Stimulated activated CD4-positive, alpha-beta T cell treated with anti-CD3 and anti-CD28 coated beads, Interleukin-1b, Interleukin-23, amount 100 ng/mL, for 24 hours (primary cell): ENCODE measurements at places on chromosomes 5 and 9.

DNA sequence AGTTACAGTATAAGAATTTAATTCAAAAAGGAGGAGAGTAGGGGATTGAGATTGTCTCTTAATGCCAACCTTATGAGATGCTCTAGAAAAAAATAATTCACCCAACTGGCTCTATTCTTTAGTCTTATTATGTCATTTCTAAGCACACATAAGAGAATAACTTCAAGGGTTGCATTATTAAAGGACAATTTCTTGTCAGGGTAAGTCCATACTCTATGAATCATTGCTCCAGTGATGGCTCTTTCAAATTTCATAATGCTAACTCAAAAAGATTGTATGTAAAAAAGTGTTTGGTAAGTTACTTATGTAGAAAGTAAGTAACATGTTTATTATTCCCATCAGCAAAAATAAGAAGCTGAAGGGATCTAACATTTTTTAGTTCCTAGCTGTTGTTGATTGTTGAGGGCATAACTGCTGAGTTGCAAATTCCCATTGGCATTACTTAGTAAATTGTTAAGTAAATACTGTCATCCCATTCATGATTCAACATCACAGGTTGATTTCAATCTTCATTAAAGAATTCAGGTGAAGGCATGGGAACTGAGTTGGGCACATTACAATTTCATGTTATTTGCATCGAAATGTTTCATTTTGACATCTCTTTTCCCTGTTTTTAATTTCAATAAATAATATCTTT lies 28.6 kb downstream of the ALDH1A1 start:
- DNase-seq, result no peak

DNA sequence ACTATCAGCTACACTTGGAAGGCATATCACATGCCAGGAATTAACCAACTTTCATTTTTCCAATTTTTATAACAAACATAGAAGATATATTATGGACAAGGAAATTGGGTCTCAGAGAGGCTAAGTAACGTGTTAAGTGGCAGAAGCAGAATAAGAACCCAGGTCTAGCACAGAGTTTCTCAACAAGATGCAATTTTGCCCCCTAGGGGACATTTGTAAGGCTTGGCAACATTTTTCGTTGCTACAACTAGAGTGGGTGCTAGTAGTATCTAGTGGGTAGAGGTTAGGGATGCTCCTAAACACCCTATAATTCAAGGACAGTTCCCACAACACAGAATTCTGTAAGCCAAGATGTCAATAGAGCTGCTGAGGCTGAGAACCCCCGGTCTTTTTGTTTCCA lies 180.6 kb downstream of the SNCAIP start:
- DNase-seq, result no peak

GRCh38 chr5:164728733-164729132 lies 1223.3 kb downstream of the MAT2B start:
- DNase-seq, result no peak

GRCh38 chr5:139670369-139671095 lies 22.4 kb downstream of the CXXC5 start:
- no peak for DNase-seq

- DNase-seq, result no peak
Observed at GRCh38 chr9:114677418-114677817, 4.6 kb downstream of the TEX48 start.

DNA sequence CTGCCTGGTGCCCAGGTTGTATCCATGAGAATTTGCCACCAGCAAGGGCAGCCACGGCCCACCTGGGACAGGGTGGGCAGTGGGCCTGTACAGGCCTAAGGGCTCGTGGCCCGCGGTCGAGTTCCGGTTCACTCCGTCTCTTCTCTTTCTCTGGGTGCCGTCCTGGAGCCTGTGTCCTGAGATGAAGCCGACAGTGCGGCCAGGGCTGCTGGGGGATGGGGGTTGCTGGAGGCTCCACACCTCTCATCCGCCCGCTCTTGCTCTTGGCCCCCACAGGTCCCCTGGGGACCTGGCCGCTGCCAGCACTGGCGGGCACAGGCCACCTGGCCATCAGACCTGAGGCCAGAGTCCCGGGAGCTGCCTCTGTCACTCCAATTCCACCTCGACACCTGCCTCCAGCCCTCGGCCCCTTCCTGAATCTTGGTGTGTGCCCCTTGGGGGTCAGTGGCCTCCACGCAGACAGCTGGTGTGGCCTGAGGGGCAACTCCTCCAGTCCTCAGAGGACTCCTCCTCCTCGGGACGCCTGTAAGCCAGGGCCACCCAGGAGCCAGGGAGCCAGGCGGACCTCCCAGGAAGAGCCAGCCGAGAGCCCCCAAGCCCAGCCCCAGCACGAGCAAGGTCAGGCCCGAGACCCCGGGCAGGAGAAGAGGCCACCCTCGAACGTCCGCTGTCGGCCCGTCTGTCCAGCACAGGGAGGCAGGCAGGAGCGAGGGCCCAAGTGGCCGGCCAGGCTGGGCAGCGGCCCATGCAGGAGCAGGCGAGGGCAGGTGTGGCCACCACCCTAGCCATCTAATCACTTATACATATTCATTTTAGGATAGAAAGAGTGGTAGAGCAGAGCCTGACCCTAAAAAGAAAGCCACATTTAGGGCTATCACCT lies 5.2 kb downstream of the LRRC26 start:
- DNase-seq, result no peak

DNA sequence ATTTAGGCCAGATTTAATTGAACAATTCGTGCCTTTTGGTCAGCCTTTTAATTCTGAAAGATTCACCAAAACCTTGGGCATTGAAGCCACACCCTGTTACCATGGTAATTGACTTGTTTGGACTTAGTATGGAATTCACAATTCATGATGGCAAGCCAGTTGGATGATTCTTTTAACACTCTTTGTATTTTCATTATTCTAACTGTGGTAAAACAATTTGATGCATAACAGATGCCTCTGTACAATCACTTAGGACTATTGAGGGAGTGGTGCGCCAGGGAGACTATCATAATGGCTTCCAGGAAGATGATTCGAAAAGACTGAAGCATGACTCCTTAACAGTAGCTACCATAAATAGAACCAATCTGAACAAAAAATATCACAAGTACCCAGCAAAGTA lies 381.1 kb upstream of the ADAMTS16 start:
- no peak for DNase-seq

- DNase-seq, result no peak
Observed at GRCh38 chr5:140182803-140183367, 7.9 kb downstream of the CYSTM1 start.

DNA sequence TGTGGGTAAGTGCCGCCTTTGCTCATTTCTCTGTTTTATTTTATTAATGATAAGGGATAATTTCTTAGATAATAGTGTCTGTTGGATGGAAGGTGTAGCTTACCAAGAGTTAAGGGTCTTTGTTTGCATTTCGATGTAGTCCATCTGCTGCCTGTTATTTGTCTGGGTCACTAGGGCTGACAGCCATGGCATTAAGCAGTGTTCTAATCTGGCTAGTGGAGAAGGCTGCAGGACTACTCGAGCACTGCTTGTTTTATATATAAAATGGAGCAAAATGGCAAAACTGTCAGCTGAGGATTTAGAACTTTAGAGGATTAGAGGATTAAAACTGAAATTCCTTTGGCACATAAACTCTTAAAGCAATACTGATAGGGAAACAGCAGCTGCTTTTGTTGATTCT lies 67.5 kb downstream of the C7 start:
- DNase-seq, result no peak

DNA sequence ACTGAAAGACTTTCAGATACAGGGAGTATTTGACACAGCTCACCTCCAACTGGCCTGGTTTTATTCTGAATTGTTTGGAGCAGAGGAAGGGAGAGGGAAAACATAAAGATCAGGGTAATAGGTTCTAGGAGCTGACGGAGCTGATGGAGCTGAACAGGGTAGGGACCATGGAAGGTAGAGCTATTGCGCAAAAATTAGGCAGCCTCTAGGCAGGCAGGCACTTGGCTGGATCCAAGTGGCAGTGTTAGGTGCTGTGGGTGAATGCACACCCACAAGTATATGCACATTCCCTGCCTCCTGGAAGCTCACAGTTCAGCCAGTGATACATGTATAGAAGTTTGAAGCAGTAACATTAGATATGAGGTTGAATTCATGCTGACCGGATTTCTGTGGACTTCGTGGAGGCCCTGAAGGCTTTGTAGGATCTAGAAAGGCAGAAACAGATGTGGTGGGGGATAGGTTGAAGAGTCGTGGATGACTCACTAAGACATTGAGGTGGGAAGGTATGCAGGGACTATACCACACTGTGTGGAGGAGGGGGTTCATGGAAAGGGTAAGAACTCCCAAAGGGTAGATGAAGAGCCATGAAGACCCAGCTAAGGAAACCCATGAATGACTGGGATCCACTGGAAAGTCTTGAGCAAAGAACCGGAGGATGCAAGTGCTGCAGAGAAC lies 50.8 kb downstream of the WWC1 start:
- no peak for DNase-seq

- DNase-seq, result no peak
Observed at GRCh38 chr5:68272289-68272688, 56.7 kb downstream of the PIK3R1 start.

DNA sequence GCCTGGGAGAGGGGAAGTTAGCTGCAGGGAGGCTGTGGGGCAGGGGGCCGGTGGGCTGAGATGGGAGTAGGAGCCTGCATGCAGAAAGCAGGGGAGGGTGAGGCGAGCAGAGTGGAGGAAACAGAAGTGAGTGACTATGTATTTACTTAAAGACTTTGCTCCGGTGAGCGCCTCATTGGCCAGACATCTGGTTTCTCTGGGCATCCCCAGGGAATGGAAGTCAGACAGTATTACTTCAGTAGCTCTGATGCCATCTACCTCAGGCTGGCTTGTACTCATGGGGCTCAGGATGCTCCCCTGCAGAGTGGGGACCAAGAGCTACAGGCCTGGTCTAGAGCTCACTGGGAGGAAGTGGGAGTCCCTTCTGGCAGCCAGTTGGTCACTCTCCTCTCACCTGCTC lies 78.2 kb upstream of the ARAP3 start:
- DNase-seq, result no peak

DNA sequence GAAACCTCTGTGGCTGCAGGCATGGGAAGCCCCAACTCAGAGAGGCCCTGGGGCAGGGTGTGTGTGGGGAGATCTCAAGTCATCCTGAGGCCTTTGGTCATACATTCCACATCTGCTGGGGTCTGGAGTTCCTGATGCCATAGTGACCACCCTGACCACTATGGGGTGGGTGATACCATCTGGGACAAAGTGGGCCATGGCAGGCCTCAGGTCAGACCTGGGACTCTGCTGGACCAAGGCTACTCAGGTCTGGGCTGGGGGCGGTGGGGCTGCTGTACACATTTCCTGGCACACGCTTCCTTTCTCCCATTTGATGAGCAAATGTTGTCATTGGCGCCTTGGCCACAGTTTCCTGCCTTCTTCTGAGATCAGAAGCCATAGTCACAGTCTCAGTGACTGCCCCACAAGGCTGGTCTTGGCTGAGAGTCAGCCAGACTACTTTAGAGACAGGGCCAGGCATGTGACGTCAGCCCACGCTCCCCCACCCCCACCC lies 15.1 kb upstream of the ACSL6 start:
- no peak for DNase-seq

GRCh38 chr9:85182383-85182782 lies 512.9 kb downstream of the NTRK2 start:
- DNase-seq, result no peak

- DNase-seq, result no peak
Observed at GRCh38 chr9:92644278-92644677, 25.7 kb downstream of the IPPK start.

- no peak for DNase-seq
Observed at GRCh38 chr9:124708633-124709291, 62.3 kb downstream of the NR6A1 start.

DNA sequence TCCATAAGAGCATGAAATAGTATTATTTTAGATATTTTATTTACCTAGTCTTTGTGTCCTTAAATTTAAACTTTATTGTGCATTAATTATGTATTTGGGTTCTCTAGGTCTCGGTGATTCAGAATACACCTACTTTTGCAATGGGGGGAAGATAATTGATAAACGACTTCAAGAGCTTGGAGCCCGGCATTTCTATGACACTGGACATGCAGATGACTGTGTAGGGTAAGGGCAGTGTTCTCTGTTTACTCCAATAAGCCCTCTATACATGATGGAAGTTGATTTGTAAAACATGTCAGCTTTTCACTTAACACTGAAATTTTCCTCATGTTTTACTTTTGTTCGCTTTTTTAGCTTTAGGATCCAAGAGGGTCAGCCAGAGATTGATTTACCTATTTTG lies 6.2 kb downstream of the MTRR start:
- no peak for DNase-seq

GRCh38 chr9:88236511-88237478 lies 98.5 kb upstream of the SPATA31C2 start:
- no peak for DNase-seq

GRCh38 chr9:23826120-23826629 lies at the start of gene ELAVL2:
Gene ELAVL2 (minus strand): TSS chr9:23826240. CDS start chr9:23762234, 64,006 bp downstream.
- DNase-seq, result peak; percentile 22

GRCh38 chr9:72322678-72323077 lies 42.3 kb downstream of the ZFAND5 start:
- no peak for DNase-seq

DNA sequence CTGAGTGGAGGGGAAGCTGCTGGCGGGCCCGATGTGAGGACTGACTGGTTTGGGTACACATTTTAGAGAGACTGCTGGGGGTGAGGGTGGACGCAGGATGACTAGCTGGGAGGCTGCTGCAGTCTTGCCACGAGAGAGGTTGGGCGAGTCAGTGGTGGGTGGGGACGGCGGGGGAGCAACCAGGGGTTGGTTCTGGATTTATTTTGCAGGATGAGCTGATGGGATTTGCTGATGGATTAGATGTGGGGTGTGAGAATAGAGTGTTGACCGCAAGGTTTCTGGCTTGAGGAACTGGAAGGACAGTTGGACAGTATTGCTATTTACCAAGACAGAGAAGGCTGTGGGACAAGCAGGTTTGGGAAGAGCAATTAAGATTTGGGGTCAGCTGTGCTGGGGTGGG lies 5.8 kb upstream of the NDST1 start:
- DNase-seq, result no peak

DNA sequence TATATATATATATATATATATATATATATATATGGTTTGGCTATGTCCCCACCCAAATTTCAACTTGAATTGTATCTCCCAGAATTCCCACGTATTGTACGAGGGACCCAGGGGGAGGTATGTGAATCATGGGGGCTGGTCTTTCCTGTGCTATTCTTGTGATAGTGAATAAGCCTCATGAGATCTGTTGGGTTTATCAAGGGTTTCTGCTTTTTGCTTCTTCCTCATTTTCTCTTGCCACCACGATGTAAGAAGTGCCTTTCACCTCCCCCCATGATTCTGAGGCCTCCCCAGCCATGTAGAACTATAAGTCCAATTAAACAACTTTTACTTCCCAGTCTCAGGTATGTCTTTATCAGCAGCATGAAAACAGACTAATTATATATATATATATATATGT lies 52.3 kb upstream of the ADAMTS2 start:
- DNase-seq, result no peak
